ENCODE measurements at places on chromosomes 2 and 18.

GRCh38 chr18:25236736-25237135, 115.2 kb downstream of the ZNF521 start:
- DNase-seq = no peak

DNA sequence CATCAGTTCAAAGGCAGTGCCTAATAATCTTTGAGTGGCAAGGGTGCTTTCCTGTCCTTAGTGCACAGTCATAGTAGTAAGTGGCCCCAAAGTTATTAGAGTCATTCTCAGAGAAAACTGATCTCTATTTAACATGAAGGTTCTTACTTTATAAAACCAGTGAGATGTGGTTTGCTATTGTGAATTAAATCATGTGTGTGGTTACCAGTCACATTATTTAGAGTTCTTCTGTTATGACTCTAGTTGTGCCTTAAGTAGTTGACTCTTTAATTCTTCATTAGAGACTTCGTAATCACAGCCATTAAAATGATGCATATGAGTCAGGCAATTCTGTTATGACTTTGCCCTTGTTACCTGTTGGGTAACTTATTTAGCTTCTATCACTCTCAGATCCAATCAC, 1392.9 kb upstream of the ACVR2A start:
- DNase-seq = no peak

DNA sequence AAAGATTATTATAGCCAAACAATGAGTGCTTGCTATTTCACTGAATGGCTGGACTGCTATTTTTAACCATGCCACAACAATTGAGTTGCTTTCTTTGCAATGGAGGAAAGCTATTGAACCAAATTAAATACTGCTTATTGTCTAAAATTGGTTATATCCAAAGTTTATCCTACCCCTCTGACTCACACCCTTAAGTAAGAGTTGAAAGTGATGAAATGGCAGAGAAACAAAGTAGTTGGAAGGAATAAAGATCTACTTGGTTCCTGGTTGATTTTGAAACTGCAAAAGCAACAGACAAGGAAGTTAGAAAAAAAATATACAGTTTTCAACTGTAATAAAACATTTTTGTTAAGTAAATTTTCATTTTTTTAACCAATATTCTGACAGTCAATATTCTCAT, 47.5 kb downstream of the EML4 start:
- DNase-seq = no peak

GRCh38 chr2:33033606-33034081, 86.9 kb downstream of the LTBP1 start:
- peak; percentile 69 for DNase-seq

GRCh38 chr2:185531721-185532120, 206.9 kb upstream of the FSIP2 start:
- DNase-seq = no peak

DNA sequence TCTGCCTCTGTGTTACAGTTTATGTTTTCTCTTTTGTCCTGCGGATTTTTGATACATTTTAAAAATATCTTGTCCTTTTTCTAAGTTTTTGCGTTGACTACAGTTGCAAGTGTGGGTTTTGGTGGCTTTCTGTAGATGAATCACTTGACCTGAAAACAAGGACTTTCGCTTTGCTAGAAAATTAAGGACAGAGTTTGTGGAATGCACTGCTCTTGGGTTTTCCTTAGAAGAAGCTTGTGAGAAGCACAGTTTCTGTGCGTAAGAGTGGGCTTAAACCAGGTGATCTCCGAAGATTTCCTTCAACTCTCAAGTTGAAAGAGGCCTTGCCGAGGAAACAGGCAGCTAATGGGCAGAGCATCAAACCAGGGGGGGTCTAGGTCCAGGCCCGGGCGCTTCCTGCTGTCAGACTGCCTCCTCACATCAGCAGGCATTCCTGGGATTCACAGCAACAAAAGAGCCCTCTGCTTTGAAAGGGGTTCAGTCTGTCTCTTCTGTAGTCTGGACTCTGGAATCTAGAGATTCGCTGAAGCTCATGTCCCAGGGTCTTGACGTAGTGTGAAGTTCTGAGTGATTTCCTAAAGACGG, 17.3 kb downstream of the NCK2 start:
- DNase-seq = no peak

DNA sequence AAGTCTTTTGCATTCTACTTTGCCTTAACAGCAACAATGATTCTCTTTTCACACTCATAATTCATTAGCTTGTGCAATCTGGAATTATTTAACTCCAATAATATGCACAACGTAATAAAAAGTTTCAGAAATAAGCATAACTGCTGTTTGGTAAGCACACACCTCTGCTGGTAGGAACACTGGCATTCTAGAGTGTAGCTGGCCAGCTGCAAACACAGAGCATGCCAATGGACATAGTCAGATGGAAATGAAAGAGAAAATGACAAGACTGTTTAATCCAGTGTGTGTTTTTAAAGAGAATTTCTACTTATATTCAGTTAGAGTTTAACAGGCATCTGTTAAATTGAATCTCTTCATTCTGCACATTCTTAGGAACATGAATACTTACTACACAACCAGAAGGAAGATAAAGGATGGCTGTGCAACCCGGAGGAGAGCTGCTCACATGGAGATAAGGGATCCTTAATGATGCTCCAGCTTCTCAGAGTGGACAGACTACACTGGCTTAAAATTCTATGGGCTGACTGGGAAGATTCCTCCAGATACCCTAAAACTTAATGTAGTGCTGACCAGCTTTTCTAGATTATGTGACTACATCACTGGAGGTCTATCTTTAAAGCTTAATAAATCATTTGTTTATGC, 94.6 kb upstream of the CHAC2 start:
- no peak for DNase-seq

DNA sequence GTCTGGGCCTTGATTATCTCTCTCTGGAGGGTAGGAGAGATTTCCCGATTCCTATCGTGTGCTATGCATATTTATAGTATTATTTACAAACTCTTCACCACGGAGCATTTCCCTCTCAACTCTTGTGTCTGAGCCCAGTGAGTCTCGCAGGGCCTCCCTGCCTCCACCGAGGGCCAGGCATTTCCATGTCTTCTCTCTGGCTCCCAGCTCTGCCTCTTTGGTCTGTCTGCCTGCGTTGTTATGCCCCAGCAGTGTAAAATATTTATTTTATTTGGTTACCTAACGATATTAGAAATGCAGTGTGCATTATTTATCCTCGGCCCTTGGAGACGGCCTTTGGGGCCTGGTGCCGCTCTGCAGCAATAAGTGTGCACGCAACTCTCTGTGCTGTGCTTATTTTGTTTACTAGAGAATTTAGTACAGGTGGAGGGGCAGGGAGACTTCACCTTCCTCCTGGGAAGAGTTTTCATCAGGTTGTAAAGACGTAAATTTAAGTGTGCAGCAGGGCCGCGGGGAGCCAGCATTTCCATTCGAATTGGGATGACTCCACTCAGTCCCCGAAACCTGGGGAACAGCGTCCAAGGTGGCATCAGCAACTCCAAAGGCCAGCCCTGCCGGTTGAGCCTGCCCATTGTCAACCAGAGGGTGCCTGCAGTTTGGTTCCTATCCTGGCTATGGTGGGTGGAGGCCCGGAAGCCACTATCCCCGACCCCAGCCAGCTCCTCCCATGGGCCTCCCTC, 100.2 kb downstream of the PTGR3 start:
- DNase-seq = no peak

GRCh38 chr2:176405477-176405876, 136.2 kb downstream of the MTX2 start:
- no peak for DNase-seq

DNA sequence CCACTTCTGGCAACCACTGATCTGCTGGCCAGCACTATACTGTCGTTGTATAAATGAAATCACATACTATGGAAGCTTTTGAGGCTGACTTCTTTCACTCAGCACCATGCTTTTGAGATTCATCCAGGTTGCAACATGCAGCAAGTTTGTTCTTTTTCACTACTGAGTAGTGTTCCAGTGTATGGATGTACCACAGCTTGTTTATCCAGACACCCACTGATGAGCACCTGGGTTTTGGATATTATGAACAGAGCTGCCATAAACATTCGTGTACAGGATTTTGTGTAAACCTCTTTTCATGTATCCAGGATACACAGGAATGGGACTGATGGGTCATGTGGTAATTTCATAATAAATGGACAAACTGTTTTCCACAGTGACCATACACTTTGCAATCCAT, 10.7 kb downstream of the ERCC3 start:
- no peak for DNase-seq

- DNase-seq = no peak
Measured at GRCh38 chr2:219613461-219614070, 13.9 kb upstream of the SLC4A3 start.

- no peak for DNase-seq
Measured at GRCh38 chr2:170177950-170178781, at the start of gene MYO3B. Gene MYO3B, plus strand, starts transcription at chr2:170178147. Its CDS starts 141 bp downstream, at chr2:170178288.

GRCh38 chr2:36356298-36356989, 866 bp downstream of the CRIM1 start:
- DNase-seq = peak; percentile 71

GRCh38 chr2:136384531-136385303, 266.8 kb upstream of the CXCR4 start:
- peak; percentile 87 for DNase-seq

DNA sequence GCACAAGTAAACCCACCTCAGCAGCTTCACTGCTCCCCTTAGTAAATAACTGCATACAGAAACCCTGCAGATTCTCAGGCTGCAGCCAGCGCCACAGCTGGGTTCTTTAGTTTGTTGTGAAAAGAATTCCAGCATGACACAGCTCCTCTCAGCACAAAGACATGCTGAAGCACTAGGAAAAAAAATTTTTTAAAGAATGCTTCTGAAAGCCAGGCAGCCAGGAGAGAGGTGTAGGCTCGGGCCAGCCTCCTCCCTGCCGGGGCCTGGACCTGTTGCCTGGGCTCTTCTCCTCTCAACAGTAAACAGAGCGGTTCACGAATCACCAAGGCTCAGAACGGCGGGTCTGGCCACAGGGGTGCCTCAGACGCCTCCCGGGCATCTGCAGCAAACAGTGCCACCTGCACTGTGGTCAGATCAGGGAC, 95.7 kb upstream of the POU3F3 start:
- no peak for DNase-seq

DNA sequence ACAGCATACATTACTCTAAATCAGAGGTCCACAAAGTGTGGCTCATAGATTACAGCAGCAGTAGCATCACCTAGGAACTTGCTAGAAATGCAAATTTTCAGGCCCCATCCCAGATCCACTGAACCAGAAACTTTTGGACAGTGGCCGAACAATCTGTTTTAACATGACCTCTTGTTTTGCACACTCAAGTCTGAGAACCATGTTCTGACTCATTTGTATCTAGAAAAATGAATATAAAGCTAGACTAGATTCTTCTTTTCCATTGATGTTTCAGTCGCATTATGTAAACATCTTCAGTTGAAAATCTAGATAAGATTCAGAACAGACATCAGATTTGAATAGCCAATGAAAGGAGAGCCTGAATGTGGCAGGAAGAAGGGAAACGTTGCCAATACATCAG, 608.8 kb downstream of the LRP1B start:
- no peak for DNase-seq

GRCh38 chr18:58045242-58046092, 1.4 kb downstream of the NEDD4L start:
- no peak for DNase-seq

GRCh38 chr18:60499675-60500074, 127.1 kb upstream of the MC4R start:
- DNase-seq = no peak
